HCT116 (cell line): ENCODE measurements at places on chromosomes 7 and 10.

- peak; percentile 37 for DNase-seq
These were observed 150.5 kb upstream of the VKORC1L1 start for GRCh38 chr7:65722361-65722792.

- no peak for DNase-seq
These were observed 21.0 kb upstream of the LRRC17 start for GRCh38 chr7:102891693-102892261.

DNA sequence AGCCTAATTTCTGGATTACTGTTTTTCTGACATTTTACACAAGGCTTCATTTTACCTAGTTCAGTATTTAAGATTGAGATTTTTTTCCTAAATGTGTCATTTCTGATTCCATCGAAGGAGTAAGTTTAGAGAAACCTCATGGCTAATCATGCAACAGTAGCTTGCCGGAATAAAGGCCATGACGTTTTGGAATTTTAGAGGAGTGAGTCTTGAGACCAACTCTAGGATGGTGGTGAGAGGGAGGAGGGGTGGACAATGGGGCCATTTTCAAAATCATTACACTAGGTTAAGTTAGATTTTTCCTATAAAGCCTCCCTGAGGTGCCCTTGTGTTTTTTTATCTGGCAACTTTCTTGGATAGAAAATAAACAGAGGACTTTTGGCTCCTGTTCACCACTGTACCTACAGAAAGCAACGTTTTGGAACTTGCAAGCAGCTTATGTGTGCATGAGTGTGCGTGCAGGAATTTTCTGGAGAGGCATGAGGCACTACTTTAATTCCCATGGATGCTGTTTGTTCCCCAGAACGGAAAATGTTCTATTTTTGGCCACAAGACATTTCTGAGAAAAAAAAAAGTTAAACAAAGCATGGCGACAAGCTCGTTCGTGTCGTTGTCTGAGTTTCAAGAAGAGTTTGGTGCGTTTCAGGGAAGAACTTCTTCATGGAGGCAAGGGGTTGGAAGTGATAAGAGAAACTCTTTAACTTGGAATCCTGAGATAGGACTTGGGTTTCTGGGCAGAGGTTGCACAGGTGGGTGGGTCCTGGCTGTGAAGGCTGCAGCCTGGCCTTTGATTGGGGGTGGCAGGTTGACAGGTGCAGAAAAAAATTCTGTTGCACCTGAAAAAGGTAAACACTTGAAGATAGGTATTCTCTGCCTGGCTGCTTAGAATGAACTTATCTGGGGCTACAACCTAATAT is 178.1 kb downstream of the PTEN start:
- no peak for DNase-seq

DNA sequence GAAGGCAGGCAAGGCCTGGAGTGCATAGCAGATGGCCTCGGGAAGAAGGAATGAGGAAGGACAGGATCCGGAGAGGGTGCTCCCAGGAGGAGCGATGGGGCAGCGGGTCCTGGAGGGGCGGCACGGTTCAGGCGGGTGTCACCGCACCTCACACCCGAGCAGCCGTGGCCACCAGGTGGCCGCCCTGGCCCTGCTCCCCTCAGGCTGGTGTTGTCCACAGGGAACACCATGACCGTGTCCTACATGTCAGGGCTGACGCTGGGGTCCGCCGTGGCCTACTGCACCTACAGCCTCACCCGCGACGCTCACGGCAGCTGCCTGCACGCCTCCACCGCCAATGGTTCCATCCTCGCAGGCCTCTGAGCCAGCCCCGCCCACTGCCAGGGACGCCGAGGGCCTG is 19.8 kb downstream of the SLC29A4 start:
- no peak for DNase-seq

- DNase-seq, result peak; percentile 2
These were observed 181.7 kb downstream of the PLXNA4 start for GRCh38 chr7:132394283-132395198.

DNA sequence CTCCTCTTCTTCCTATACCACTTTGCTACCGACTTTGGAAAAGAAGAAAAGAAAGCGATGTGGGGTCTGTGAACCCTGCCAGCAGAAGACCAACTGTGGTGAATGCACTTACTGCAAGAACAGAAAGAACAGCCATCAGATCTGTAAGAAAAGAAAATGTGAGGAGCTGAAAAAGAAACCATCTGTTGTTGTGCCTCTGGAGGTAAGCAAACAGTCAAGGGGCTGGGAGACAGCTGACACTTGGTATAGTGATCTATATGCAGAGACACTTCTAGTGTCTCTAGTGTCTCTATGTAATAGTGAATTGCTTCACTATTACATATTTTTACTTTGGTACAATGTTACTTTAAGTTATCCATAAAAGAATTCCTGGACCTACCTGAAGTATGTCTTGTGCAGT is 13.9 kb downstream of the TET1 start:
- DNase-seq, result no peak

DNA sequence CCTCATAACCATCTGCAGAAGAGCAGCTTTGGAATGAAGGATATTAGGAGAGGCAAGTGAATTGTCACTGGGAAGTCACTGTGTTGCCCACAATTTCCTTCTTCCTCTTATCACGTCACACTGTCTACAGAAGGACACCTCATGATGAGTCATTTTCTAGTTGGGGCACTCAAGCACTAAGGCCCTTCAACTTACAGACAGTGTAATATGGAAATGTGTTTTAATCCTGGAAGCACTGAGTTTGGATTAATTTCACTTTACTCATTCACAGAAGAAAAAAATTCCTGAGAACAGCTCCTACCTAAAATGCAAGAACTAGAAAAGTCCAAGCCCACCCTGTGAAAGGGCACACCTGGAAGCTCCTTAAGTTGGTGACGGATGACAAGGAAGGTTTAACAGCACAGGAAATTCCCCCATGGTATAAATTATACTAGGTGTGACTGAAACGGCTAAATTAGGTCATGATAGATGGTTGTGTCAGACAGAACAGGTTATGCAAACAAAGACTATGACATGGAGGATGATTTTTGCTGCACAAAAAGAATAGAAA is 56.6 kb downstream of the PARD3 start:
- peak; percentile 95 for DNase-seq

- no peak for DNase-seq
These were observed 38.6 kb downstream of the RAPGEF5 start for GRCh38 chr7:22318376-22318775.

GRCh38 chr10:61974601-61975390 is 73.3 kb downstream of the ARID5B start:
- no peak for DNase-seq

GRCh38 chr10:111988646-111989045 is 194.9 kb downstream of the GPAM start:
- DNase-seq, result no peak

GRCh38 chr10:70169011-70169410 is 1.3 kb downstream of the SAR1A start:
- no peak for DNase-seq

- no peak for DNase-seq
These were observed 508.3 kb downstream of the SORCS3 start for GRCh38 chr10:105149371-105149891.

GRCh38 chr7:151716323-151716722 is 160.6 kb downstream of the PRKAG2 start:
- no peak for DNase-seq

DNA sequence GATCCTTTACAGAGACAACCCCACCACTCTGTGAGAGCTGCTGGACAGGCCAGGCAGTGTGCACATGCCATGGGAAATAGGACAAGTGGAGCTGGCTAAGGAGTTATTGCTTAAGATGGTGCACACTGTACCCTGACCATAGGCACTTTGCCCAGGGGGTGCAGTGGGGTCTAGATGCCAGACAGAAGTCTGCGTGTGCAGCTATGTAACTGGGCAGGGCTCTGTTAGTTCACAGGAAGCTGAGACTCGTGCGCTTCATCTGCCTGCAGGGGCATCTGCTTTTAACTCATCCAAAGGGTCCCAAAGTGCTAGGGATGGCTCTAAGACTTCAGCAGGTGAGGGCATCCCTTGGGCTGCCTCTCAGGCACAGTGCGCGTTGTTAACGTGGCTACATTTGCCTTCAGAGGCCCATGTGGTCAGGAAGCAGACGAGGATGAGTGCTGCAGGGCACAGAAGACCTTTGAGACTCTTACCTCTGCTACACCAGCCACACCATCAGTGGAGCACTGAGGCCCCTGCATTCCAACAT is 77.7 kb upstream of the GPR26 start:
- DNase-seq, result no peak

DNA sequence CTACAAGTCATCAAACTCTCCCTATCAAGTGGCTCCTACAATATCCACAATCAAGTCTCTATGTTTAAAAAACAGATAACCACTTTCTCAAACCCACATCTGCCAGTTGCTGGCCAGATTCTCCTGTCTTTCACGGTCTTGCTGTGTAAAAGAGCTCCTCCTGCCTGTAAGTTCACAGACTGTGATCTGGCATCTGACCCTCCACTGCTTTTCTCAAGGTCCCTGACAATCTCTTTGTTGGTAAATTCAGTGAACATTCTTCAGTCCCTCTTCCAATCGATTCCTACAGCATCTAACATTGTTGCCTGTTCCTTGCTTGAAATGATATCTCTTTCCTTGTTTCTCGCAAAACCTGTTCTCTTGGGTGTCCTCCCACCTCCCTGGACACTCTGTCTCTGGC is 18.5 kb upstream of the LMOD2 start:
- DNase-seq, result no peak

- DNase-seq, result no peak
These were observed 30.8 kb downstream of the LRRC17 start for GRCh38 chr7:102943423-102944169.

- DNase-seq, result peak; percentile 42
These were observed 43.0 kb downstream of the SCRN1 start for GRCh38 chr7:29946428-29947186.

DNA sequence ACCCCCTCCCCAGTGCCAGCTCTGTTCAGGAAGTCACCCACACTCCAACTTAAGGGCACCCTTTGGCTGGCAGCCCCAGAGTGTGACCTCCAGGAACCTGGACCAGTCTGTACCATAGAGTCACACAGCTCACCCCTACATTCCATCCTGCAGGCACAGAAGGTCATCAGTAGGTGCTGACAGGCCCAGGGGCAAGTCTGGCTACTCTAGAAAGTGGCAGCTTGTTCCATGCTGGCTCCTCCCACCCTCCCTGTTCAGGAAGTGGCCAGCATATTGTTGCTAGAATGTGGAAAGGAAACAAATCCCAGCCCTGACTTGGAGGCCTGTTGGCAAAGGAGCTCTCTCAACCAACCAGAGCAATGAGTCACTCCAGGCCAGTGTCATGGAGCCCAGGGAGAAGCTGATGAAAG is 3.2 kb upstream of the NCOA4 start:
- no peak for DNase-seq

DNA sequence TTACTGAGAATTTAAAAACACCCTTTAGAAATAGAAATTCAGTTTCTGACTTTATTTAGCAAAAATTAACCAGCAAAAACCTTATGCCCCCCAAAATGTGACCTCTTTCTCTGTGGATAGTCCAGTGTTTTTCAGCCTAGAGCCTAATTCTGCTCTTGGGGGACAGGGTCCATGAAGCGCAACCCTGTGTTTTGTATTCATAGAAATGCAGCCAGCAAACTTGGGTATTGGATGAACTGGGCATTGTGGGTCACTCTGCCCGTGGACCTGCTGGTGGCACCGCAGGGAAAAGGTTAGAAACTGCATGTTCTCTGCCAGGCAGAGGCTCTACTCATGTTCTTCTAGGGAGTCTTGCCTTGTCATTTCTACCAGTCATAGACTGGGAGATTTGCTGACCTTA is 787.4 kb upstream of the C7orf33 start:
- no peak for DNase-seq

DNA sequence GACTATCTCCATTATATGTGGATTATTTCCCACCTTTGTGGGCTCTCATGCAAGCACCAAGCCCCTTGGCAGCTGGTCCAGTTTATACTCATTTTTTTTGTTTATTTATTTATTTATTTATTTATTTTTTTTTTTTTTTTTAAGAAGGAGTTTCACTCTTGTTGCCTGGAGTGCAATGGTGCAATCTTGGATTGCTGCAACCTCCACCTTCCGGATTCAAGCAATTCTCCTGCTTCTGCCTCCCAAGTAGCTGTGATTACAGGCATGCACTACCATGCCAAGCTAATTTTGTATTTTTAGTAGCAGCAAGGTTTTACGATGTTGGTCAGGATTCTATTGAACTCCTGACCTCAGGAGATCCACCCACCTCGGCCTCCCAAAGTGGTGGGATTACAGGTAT is 2.8 kb downstream of the PRTFDC1 start:
- DNase-seq, result no peak

DNA sequence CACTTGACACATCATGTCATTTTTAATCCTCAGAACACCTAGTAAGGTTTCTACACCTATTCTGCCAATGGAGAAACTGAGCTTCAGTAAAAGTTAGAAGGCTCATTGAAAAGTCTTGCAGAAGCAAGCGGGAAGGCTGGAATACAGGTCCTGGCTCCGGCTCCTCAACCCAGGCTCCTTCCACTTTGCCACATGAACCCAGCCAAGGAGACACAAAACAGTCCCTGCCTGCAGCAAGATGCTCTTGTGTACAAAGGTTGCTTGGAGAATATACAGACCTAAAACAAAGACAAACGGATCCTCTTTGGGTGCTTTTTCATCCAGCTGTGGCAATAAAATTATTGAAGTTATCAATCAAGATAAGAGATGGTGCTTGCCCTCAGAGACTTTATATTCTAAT is 106.8 kb downstream of the SORBS1 start:
- no peak for DNase-seq

DNA sequence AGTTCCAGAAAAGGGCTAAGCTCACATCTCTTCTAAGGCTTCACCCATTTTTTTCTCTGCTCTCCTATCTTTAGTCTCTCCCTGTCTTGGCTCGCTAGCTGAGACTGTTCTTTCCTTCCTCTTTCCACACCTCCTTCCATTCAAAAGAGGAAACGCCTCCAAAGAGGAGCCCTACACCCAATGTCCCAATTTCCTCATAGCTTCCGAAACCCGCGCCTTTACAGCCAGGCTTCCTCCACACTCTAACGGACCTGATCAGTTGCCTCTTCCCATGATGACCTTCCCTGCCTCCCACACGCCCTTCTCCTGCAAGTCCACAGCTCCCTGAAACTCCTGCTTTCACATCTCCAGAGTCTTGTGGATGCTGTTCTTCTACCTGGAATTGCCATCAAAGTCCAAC is 71.7 kb downstream of the COBL start:
- DNase-seq, result no peak

DNA sequence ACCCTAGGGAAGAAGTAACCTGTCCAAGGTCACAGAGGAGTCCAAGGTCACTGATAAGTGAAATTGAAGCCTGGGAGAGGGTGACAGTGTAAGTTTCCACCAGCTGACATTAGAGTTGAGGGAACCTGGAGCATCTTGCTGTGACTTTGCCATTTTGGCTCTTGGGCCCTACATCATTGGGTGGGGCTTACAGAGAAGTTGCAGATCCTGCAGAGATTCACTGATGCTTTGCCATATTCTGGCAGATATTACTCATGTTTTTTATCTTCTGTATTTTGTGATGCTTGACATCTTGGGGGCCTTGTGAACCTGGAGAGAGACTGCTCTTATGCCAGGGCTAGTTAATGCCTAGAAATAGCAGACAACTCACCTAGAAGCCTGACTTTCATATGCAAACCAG is 36.5 kb downstream of the SMKR1 start:
- DNase-seq, result no peak
